ENCODE measurements at places on chromosomes 2 and 18.

GRCh38 chr2:45070113-45070652, 60.9 kb upstream of the SIX2 start:
- DNase-seq, result no peak

GRCh38 chr2:175187378-175187777, 5.9 kb upstream of the ATP5MC3 start:
- DNase-seq, result peak; percentile 17

DNA sequence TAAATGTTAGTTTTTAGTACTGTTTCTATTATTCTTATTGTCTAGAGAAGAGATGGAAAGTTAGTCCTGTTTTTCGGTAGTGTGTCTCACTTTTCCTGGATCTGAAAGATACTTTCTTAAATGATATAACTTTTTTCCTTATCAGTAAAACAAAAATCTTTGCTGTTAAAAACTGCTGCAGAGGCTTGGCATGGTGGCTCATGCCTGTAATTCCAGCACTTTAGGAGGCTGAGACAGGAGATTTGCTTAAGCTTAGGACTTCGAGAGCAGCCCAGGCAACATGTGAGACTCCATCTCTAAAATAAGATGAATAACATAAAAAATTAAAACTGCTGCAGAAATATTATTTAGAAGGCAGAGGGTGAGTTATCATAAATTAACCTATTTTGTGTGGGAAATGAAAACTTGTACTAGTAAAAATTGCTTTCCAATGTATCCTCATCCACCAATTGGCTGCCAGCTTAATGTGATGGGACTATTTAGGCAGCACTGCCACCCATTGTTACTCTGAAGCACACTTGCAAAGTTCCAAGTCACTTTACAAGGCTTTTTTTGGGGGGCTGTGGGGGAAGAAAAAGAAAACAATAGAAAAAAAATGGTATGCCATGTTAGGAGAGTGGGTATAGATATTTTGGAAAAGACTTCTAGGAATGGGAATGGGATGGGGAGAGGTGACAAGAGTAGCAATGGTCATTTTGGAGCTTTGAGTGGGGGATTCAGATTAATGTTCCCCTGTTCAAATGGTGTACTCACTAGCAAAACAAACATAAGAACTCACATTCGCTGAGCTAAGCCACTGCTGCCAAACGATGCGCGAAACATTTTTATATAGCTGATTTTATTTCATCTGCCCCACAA, 62.7 kb downstream of the MEIS1 start:
- no peak for DNase-seq

DNA sequence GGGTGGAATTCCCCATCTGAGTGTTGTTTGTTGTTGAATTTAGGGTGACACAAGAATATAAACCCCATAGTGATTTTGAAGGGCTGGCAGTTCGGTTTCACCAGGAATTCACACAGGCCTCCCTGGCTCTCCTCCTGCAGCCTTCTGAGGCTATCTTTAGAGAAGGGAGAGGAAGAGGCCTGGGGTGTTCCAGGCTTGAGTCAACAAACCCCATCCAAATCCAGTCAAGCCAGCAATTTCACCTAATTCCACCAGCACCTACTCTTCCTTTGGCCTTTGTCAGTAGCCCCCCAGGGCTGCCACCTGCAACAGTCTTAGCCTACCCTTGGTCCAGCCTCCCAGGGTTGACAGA, 32.0 kb downstream of the MARCHF4 start:
- DNase-seq, result no peak

- DNase-seq, result no peak
Observed at GRCh38 chr18:59038295-59039039, 101.2 kb upstream of the SEC11C start.

- DNase-seq, result peak; percentile 87
Observed at GRCh38 chr18:77062518-77063003, 70.0 kb downstream of the MBP start.

GRCh38 chr2:8602809-8603208, 79.0 kb upstream of the ID2 start:
- no peak for DNase-seq

DNA sequence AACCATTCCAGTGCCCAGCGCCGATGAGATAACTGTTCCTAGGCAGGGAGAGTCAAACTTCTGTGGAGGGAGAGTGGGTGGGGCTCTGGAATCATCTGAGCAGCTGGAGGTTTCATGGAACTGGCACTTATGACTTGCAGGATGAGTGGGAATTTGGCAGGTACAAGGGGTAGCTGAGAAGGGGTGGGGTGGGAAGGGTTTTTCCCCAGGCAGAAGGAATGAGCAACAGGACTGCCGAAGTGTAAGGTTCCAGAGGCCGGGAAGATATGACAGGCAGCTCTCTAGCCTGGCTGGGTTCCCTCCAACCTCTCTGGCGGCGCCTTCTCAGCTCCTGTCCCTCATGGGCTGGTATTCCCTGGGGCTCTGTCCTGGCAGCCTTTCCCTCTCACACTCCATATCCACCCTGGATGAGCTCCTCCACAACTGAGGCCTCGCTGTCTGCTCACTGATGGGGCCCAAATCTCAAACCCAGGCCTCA, 2.5 kb upstream of the TET3 start:
- DNase-seq, result no peak

DNA sequence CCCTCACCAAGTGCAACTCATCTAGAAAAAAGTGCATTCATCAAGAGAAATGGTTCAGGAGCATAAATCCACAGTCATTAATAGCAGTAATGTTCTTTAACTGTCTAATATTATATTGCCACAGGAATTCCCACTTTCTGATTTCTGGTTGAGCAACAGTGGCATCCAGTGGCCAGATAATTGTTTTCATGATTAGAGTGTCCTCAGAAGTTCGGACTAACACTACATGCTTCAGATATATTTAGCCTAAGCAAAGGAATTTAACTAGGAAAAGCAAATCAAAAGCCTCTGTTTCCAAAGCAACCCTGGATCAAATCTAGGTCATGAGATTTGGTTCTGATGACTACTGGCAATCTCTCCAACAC, 9.8 kb upstream of the ERBB4 start:
- peak; percentile 51 for DNase-seq

DNA sequence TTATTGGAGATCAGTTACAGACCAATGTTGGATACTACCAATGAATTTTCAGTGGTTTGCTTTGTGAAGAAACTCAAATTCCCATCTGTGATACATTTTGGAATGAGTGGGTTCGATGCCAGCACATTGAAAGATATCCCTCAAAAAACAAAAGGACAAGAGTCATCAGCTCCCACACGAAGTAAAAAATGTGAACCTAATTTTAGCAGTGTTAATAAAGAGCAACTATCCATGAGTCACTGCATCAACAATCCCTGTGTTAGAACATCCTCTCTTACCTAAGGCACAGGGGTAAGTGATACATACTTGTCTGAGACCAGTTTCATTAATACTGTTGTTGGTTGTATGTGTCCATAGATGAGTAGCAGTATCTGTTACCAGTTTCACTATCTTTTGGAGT, 551.8 kb upstream of the SOX11 start:
- DNase-seq, result peak; percentile 54

DNA sequence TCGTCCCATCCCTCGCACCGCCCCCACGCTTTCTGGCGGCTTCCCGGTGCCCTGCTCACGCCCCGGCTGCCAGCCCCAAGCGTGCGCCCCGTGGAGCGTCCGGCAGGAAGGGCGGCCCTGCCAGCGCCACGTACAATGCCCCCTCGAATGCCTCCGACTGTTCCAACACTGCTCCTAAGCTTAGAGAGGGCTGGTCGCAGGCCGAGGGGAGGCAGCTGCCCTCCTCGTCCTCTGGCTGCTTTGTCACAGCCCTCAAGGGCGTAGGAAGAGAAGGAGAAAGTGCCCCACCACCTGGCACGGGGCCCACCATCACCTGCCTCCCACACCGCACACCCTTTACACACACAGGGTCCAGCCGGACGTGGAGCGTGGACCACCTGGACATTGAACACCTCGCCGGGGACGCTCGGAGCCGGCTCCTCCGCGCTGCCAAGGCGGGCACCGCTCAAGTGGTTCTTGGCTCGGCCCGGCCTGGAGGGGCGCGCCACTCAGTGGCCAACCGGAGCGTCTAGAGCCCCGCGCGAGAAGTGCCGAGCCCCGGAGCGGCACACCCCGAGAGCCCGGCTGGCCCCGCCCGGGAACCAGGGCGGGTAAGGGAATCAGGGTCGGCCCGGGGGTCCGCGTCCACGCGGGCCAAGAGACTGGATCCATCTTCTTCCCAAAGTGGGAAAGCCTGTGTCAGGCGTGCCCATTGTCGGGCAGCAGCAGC, 830 bp downstream of the DNER start:
- DNase-seq, result peak; percentile 58

DNA sequence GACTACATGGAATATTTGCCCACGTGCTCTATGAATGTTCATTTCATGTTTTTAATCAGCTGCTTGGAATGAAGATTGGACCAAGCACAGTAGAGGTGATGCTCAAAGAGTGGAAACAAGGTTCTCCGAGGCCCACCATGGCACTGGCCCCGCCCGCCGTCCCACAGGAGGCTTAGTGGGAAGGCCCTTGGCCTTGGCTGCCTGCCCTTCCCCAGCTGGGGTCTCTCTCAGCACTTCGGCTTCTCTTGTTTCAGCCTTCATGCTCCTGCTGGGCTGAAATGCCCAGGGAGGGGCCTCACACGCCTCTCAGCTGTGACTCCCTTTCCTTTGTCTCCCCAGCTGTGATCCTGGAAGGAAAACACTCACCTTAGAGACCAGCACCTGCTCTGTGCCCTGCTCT, 833.2 kb downstream of the GALR1 start:
- DNase-seq, result no peak

DNA sequence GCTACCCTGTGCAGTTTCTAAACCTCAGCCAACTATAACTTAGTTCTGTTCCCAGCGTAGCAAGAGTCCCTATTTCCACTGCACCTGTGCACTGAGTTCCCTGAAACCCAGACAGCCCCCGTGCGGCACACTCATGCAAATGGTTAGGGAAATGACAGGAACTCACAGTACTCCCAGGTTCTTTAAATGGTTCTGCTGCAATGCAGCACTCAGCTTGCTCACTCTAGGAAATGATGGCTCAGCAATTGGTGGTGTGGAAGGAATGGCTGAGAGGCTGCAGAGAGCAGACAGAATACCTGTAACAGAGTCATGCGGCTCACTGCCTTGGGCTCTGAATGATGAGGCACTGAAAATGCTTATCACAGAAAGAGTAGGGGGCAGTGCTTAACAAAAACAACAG, 143.0 kb downstream of the RAD51AP2 start:
- DNase-seq, result peak; percentile 15

- DNase-seq, result no peak
Observed at GRCh38 chr2:191760655-191761262, 82.8 kb downstream of the NABP1 start.

DNA sequence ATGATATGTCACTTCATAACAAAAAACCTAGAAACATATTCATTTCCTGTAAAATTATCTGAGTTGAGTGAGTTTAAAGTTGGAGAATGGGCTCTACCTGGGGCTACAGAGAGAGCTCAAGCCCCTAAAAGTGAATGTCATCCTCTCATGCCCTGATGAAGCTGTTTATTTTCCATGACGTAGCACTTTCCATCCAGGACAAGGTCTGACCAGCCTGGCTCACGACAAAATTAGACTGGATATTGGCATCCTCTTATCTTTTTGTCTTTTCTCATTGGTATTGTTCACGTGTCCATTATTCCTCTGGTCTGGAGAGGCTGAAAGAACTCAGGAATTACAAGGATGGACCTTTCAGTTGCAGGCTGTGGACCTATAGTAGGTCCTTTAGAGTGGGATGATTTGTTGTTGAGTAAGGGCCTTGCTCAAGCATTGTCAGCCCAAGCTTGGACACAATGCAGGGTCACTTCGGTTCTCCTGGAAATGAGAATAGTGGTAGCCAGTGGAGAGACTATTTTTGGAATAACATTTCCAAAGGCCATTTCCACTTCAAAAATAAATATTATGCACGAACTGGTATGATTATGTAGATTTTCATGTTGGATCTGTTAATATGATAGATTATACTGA, 24.4 kb upstream of the TDRD15 start:
- no peak for DNase-seq

DNA sequence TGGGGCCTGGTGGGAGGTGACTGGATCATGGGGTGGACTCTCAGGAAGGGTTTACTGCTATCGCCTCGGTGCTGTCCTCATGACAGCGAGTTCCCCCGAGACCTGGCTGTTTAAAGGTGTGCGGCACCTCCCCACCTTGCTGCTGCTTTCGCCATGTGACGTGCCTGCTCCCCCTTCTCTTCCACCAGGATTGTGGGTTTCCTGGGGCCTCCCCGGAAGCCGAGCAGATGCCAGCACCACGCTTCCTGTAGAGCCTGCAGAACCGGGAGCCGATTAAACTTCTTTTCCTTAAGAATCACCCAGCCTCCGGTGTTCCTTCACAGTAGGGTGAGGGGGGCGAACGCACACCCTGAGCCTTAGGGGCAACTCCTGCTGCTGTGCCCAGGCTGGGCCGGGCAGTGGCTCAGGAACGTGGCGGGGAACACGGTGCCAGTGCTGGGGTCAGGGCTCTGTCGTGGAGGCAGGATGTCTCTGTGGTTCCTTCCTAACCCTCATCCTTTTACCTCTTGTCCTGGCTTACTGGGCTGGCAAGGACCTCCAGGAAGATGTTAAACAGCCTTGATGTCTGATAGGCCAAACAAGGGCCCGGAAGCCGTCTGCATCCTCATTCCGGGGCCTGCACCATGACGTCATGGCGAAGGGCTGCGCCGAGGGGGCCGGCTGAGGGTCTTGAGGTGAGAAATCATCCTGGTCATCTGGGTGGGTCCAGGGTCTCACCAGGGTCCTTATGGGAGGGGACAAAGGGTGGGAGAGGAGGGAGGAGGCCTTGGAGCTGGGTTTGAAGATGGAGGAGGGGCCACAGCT, 12.7 kb downstream of the NEU4 start:
- DNase-seq, result no peak

DNA sequence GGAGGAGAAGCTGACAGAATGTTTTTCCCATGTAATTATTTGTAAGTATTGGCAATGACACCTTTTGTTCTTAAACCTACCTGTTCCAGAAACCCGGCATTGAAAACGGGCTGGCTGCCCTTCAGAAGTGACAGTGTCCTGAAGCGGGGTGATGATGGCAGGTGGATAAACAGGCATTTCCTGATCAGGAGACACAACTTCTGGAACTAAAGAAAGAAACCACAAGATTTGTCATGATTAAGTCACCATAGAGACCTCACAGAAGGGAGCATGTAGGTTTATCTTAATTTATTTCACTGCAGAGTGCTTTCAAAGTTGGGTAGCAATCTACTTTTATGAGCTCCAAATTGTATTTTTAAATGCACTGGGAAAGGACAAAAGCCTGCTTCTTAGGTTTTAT, 43.1 kb downstream of the TTN start:
- peak; percentile 15 for DNase-seq

GRCh38 chr2:239190921-239191885, 209.6 kb downstream of the HDAC4 start:
- DNase-seq, result no peak

DNA sequence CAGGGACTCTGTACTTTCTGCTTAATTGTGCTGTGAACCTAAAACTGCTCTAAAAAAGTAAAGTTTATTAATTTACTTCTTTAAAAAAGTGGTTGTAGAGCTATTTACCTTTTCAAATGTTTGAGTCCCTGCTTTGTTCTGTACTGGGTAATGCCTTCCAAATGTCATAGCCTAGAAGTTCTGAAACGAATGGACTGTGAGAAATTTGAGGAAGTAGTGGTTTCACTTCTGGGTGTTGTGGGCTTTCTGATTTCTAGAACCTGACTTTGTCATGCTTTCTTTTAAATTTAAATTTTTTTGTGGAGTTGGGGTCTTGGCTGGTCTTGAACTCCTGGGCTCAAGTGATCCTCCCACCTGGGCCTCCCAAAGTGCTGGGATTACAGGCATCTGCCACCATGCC, 44.6 kb downstream of the SMAD4 start:
- DNase-seq, result no peak
